Fibroblast of skin of back (primary cell): ENCODE measurements at places on chromosomes 4 and X.

DNA sequence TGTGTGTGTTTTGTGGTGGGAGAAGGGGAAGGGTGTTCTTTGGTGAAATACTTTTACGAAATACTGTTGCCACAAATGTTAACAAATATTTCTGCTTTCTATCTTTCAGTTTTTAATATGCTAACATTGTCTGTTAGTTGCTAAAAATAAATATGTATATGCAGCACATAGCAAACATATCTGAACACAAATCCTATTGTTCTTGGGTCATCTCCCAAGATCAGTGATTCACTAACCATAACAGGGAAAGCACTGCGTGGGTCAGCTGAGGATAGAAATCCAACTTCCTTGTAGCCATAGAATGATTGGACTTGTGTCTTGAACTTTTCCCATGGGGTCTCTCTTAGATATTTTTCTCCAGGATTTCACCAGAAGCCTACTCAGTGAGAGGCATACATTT is 250.3 kb upstream of the FAM47A start:
- peak; percentile 91 for DNase-seq

- DNase-seq, result no peak
Measured at GRCh38 chr4:25567253-25567652, 88.4 kb upstream of the SLC34A2 start.

GRCh38 chr4:185515248-185515647 is 20.1 kb downstream of the PDLIM3 start:
- DNase-seq, result no peak

DNA sequence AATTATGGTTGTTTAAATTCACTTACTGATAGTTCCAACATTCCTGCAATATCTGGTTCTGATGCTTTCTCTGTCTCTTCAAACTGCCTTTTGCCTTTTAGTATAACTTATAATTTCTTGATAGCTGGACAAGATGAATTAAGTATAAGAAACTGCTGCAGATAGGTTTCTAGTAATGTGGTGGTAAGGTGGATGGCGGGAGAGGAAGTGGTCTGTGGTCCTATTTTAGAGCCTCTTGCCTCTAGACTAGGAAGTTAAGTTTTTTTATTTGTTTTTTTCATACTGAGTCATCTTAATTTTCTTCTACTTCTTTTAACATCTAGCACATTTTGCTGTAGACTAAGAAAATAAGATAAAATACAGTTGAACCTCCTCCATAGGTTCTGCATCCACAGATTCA is 310.0 kb downstream of the SLITRK2 start:
- DNase-seq, result no peak

GRCh38 chrX:53084043-53084570 is 1.9 kb downstream of the TSPYL2 start:
- peak; percentile 11 for DNase-seq

DNA sequence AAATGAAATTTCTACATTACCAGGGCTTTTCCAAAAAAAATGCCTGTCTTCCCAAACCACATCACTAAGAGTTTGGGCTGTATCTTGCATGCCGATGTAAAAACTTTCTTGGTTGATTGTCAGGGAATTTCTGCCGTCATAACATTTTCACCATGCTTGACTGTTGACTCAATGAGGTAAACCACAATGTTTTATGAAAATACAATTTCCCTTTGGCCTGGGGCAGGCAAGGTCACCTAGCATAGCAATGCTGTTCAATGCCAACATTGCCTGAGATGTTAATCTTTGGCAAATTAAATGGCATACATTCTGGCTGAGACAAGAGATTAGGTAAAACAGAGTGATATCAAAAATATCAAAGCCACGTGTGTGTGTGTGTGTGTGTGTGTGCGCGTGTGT is 137.1 kb upstream of the TBL1X start:
- DNase-seq, result peak; percentile 58

DNA sequence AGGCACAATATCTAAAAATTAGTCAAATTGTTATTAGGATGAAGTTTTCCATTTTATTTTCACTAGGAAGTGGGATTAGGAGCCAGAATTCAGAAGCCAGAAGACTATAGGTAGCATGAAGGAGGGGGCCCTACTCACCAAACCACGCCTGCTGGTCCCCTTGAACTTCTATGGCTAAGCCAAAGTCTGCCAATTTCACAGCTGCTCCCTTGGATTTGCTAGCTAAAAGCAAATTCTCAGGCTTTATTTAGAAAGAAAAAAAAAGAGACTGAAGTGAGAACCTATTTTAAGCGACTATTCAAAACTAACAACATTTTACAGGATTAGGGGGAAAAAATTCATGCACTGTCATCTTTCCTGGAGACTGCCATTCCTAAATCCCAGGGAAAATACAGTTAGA is 224.3 kb downstream of the CAMK2D start:
- no peak for DNase-seq
